ENCODE measurements at places on chromosomes 12 and 14.

GRCh38 chr12:98686603-98687002 lies 41.5 kb downstream of the APAF1 start:
- DNase-seq = no peak

- no peak for DNase-seq
Measured at GRCh38 chr12:127528551-127528950, 738.4 kb upstream of the TMEM132C start.

DNA sequence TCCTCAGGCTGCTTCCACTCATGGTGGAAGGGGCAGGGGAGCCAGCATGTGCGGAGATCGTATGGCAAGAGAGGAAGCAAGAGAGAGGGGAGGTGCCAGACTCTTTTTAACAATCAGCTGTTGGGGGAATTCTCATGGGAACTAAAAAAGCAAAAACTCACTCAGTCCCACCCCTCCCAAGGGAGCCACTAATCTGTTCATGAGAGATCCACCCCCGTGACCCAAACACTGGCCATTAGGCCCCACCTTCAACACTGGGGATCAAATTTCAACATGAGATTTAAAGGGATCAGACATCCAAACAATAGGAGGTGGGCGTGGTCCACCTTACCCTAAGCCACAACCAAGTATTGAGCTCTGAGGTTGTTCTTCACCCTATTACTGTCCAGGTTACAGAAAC lies 375.1 kb downstream of the GRIN2B start:
- no peak for DNase-seq

DNA sequence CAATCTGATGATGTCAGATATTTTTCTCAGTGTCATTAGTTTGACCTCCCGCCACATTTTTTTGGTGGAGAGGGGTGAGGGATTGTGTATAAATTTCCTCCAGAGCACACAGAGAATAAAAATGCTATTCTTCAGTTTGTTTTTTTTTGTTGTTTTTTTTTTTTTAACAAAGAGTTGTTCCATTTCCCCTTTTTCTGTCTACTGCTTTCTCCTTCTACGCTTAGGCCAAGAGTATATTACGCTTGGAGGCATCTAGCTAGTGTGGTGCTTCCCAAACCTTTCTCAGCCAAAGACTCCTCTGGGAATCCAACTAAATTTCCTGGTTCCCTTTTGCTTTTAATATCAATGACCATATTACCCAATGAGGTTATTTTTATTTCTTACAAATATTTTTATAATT lies 465.6 kb downstream of the ZFP36L1 start:
- no peak for DNase-seq

GRCh38 chr12:76299536-76300296 lies 48.5 kb downstream of the BBS10 start:
- DNase-seq = no peak

DNA sequence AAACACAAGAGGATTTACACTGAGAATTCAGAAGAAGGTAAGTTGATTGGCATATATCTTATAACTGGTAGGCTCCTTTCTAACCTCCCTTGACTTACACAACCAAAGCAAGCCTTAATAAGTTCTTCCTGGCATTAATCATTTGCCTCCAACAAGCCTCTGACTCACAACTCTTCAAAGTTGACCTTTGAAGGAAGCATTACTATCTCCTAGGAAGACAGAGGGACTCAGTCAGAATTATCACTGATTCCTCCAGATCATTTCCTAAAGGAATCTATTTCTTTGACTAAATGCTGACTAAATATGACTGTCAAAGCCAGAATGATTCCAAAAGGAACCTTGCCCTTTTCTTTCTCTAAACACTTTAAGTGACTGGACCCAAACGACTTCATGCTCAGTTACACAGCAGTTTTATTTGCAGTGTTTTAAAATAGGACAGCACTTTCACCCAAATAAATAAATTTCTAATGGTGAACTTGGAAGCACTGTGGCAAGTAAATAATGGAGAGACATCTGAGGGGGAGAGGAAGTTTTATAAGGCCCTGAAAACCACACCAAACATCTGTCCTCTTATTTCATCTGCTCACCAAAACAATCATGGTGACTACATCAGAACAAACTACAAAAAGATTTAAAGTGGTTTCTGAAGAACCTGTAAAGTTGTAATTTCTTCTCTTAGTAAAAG lies 128.2 kb downstream of the KLHL28 start:
- no peak for DNase-seq

GRCh38 chr14:98901511-98902205 lies 370.3 kb downstream of the BCL11B start:
- no peak for DNase-seq

GRCh38 chr12:54390668-54391551 lies 6.4 kb upstream of the ZNF385A start:
- DNase-seq = peak; percentile 49

GRCh38 chr14:76699209-76699938 lies 61.9 kb upstream of the VASH1 start:
- DNase-seq = no peak

DNA sequence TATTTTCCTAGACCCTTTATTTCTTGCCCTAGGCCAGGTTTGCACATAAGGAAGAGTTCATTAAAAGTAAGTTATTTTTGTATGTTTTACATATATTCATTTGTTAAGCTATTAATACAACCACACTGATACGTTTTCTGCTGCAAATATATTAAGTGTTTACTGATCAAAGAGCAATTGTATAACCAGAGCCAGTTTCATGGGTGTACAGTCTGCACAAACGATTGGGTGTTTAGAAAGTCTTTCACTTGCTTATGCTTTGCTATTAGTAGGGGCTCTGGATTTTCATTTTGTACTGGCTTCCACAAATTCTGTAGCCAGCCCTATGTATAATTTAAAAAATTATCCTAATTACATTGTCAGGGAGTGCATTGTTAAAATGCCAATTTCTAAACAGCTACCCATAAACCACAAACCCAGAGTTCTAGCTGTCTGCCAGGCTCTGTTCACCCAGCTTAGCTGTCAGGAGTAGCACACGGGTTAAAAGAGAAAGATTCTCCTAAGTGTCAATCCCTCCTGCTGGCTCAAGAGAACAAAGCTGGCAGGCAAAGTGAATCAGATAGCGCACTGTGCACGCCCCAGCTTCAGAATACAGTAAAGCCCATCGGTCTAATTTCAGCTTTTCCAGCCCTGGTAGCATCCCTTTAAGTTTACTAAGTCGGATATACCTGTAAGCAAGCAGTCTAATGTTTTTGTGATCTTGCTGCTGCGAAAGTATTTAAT lies 151.0 kb upstream of the LMO3 start:
- DNase-seq = no peak

- no peak for DNase-seq
Measured at GRCh38 chr14:68089146-68089731, 269.7 kb downstream of the RAD51B start.

GRCh38 chr14:90061685-90062126 lies at the start of gene KCNK13:
TSS of gene KCNK13 (plus strand) at chr14:90061994. CDS start at chr14:90062206, 212 bp downstream.
- no peak for DNase-seq
